ENCODE measurements at places on chromosomes 5 and 9.

GRCh38 chr9:127489471-127490115, 38.3 kb downstream of the LRSAM1 start:
- DNase-seq, result no peak

- DNase-seq, result no peak
Observed at GRCh38 chr9:86141843-86142242, 42.5 kb upstream of the GOLM1 start.

- no peak for DNase-seq
Observed at GRCh38 chr5:78956901-78957300, 28.2 kb downstream of the ARSB start.

- DNase-seq, result no peak
Observed at GRCh38 chr5:107670932-107671741, at the start of gene EFNA5. Gene EFNA5 (minus strand): TSS chr5:107670937.

GRCh38 chr9:114532561-114533237, 27.4 kb upstream of the WHRN start:
- no peak for DNase-seq

GRCh38 chr9:73183917-73184861, 32.5 kb downstream of the ANXA1 start:
- no peak for DNase-seq

DNA sequence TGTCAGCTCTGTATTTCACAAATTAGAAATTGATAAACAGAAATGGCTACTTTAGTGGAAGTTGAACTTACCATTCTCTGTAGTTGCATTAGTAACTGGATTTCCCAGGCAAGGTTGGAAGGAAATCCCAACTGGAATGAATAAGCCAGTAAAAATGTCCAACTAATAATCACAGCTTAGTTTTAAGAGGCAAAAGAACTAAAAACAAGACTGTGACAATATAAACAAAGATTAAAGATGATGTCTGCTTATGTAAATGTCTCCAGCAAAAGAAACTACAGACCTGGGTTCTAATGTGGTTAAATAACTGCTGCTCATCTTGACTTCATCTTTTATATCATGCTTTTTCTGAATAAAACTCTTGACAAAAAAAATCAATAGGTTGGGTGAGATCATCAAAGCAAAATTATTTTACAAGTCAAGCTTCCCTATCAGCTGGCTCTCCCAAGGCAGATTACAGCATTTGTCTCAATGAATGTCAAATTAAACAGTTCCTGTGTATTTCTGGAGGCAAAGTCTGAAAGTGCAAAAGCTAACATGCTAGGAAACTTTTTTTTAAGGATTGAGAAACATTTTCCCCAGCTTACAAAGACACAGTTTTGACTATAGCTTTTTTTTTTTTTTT, 62.3 kb upstream of the HMHB1 start:
- no peak for DNase-seq

GRCh38 chr9:99803694-99804093, 18.0 kb upstream of the NR4A3 start:
- no peak for DNase-seq

DNA sequence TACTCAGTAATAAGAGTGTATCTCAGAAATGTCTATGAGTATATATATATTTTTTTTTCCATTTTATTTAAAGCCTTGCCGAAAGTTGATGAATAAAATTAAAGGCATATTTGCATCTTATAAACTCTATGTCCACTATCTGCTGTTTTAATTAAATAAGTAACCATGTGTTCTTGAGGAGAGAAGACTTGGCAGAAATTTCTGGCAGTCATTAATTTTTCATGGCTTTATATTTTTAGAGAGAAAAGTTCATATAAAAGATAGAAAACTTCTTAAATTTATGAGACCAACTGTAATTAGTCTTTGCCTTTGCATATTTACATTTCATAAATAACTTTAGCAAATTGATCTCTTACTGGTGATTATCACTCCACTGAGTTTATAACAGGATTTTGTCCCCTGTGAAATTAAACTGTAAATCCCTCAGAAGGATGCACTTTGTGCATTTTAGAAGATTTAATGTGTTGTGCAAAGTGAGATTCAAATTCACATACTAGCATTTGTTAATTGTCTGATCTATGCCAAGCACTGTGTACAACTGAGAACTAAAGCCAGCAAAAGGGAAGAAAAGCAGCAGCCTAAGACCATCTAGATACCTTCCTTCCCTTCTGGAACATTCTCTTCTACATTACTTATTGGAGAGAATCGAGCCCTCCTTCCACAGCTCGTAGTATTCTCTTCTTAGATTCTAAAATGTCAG, 108.7 kb downstream of the SNCAIP start:
- no peak for DNase-seq

GRCh38 chr5:166276006-166276405, 2015.4 kb upstream of the WWC1 start:
- no peak for DNase-seq
